Renal cortex interstitium (tissue), 15 donors: ENCODE measurements at places on chromosomes 16 and 17. TPM values are rescaled to one million over a fixed set of nuclear protein-coding genes. Genes with fewer than 3 reads are reported as not detected.

DNA sequence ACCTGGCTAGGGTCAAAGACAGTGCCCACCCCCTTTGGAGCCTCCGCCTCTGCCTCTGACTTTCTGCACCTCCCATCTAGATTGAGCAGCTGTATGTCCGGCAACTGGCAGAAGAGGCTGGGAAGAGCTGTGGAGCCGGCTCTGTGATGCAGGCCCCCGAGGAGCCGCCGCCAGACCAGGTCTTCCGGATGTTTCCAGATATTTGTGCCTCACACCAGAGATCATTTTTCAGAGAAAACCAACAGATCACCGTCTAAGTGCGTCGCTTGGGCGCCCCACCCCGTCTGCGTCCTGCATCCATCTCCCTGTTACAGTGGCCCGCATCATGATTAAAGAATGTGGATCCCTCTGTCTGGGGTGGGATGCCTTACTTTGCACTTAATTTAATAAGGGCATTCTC lies 22.1 kb downstream of the IRF8 start:
- DNase-seq, result no peak

NXN gene
- polyA plus RNA-seq, result 33.1 TPM

NATD1 gene
- 11.9 TPM for polyA plus RNA-seq

GRCh38 chr17:37123386-37123785 lies 174.6 kb downstream of the AATF start:
- DNase-seq, result no peak

GRCh38 chr16:7644176-7644575 lies 311.5 kb downstream of the RBFOX1 start:
- no peak for DNase-seq
